ENCODE measurements at places on chromosomes 11 and 22. TPM values are rescaled to one million over a fixed set of nuclear protein-coding genes. Genes with fewer than 3 reads are reported as not detected.

The DEFB108B gene
- not detected for polyA plus RNA-seq

GRCh38 chr22:20494978-20495860, at the start of gene KLHL22:
TSS of gene KLHL22 (minus strand) at chr22:20495795. CDS start at chr22:20489211, 6,584 bp downstream.
- no peaks in the 10 kb centered on the region for H3K27me3 ChIP-seq
- DNase-seq = no peak
- H3K4me1 ChIP-seq = peaks cover 38% of the 10 kb centered on the region
- peak within 1 kb of the TSS; percentile 93 for H3K4me3 ChIP-seq
- no peaks in the 10 kb centered on the region for H3K36me3 ChIP-seq
- peak within 1 kb of the TSS; percentile 96 for H3K27ac ChIP-seq

DNA sequence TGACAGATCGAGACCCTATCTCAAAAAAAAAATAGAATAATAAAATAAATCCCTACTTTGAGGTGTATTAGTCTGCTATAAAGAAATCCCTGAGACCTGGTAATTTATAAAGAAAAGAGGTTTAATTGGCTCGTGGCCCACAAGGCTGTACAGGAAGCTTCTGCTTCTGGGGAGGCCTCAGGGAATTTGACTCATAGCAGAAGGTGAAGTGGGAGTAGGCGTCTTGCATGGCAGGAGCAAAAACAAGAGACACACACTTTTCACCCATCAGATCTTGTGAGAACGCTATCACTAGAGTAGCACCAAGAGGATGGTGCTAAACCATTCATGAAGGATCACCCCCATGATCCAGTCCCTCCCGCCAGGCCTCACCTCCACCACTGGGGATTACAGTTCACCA, 29.2 kb downstream of the CDPF1 start:
- H3K4me3 ChIP-seq = no peak overlapping the region
- no peak overlapping the region for H3K27ac ChIP-seq
- H3K36me3 ChIP-seq = peaks cover 6% of the 10 kb centered on the region
- no peaks in the 10 kb centered on the region for H3K27me3 ChIP-seq
- no peak for DNase-seq

DNA sequence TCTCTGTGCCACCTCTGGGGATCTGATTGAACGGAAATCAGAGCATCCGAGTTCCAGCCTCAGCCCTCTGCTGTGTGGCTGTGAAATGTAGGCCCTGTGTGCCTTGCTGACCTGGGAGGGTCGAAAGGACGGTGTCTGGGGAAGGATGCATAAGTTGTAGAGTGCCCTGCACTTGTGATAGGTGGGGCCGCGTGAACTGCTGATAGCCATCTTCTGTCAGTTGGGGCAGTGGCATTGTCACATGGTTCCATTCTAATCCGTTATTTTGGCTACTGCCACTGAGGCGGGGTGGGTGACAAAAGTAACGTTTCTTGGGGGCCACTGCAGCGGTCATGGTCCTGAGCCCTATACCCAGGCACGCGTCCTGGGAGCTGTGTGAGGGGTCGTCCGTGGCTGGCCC, 63.4 kb downstream of the LRP5 start:
- H3K4me3 ChIP-seq = no peak overlapping the region
- H3K4me1 ChIP-seq = no peaks in the 10 kb centered on the region
- no peaks in the 10 kb centered on the region for H3K36me3 ChIP-seq

The PACSIN3 gene
- not detected for polyA plus RNA-seq

DNA sequence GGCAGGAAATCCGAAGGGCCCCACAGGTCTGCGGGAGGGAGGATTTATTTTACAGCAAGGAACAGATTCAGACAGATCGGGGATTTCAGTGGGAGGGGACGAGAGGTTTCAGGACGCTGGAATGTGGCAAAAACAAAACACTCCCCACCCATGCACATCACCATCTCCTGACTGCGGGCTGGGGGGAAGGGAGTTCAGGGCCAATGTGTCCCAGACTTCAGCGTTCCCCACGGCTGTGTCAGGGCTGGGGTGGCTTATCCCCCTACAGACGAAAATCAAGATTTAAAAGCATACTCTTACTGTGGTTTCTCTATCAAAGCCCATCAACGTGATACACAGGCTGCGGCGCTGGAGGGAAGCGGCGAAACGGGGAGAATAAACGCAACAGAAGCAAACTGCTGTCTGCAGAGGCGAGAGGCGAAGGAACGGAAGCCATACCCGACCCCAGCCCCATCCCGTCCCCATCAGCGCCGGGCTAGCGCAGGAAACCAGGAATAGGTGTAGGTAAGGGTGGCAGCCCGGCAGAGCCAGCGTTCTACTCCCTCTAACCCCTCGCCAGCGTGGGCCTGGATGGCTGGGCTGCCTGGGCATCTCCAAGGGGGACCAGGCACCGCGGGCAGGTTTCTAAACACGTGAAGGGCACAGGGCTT, 2.7 kb downstream of the TENM4 start:
- no peaks in the 10 kb centered on the region for H3K4me1 ChIP-seq
- no peaks in the 10 kb centered on the region for H3K36me3 ChIP-seq
- H3K4me3 ChIP-seq = no peak overlapping the region
